ENCODE measurements at places on chromosomes 12 and 14.
A peak's percentile ranks its signal among the peaks of the same experiment; 100 is the strongest.

GRCh38 chr12:27246774-27247173 is 2.7 kb downstream of the STK38L start:
- no peak for DNase-seq

GRCh38 chr12:70002097-70002911 is 177.3 kb downstream of the MYRFL start:
- DNase-seq = no peak

DNA sequence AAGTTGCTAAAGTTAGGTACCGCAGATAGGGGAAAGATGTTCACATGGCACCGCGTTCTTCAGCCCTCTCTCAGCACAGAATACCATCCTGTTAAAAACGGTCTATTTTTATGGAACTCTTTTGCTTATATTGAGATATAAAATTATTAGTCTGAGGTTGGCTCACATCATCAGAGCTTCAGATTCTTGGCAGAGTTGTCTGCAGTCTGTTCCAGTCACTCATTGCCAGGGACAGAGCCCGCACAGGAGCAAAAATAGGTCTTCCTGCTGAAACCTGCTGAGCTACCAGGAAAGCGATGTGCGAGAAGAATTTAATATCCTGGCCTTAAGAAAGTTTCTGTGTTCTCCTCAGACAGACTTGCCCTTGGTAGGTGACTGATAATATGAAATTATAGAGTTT is 249.8 kb downstream of the VRK1 start:
- no peak for DNase-seq

DNA sequence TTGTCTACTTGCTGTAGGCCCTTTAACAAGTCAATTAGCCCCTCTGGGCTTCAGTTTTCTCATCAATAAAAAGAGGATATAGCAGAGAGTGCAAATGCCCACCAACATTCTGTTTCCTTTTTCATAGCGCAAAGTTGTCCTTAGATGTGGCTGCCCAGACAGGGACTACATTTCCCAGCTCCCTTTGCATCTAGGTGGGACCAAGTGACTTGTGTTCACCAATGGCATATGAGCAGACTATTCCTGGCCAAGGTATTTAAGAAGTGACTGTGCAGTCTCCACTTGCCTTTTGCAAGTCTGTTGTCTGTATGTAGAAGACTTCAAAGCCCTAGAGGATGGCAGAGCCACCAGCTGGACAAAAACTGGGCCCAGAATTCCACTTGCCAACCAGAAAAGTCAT is 59.7 kb downstream of the DAO start:
- DNase-seq = no peak

- no peak for DNase-seq
These were observed 114.3 kb downstream of the SNAPC1 start for GRCh38 chr14:61876362-61877034.

DNA sequence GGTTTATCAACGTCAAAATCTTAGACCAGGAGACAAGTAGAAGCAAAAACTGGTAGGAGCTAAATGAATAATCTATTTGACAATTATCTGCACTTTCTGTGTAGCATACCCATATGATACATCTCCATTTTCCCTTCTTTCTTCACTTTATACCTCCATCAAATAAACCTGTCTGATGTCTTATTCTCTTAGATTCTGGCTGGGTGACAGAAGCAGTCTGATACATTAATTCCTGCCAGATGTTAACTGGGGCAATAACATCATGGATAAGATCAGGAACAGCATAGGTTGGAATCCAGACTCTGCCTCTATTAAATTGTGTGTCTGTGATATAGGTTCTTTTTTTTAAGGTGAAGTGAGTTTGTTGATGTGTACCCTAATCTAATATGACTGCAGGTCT is 11.7 kb upstream of the RERG start:
- DNase-seq = no peak

GRCh38 chr14:99752486-99753121 is 40.6 kb upstream of the EML1 start:
- no peak for DNase-seq

GRCh38 chr14:106844608-106845285 is 1318.4 kb downstream of the TMEM121 start:
- peak; percentile 81 for DNase-seq

- DNase-seq = no peak
These were observed 64.1 kb downstream of the STON2 start for GRCh38 chr14:81336009-81336408.

All from activated CD8-positive, alpha-beta memory T cell treated with anti-CD3 and anti-CD28 coated beads for 24 hours (primary cell).